ENCODE measurements at places on chromosomes 13 and 19.
A peak's percentile ranks its signal among the peaks of the same experiment; 100 is the strongest.

GRCh38 chr13:88704600-88705275, 1033.6 kb downstream of the SLITRK5 start:
- peak; percentile 54 for DNase-seq

GRCh38 chr19:16351133-16351809, 26.6 kb downstream of the KLF2 start:
- DNase-seq, result no peak

- no peak for DNase-seq
Measured at GRCh38 chr19:18147396-18147795, 5.6 kb upstream of the PIK3R2 start.

- DNase-seq, result no peak
Measured at GRCh38 chr13:34523406-34523805, 418.7 kb upstream of the NBEA start.

- no peak for DNase-seq
Measured at GRCh38 chr13:97757807-97758206, 195.7 kb upstream of the IPO5 start.

DNA sequence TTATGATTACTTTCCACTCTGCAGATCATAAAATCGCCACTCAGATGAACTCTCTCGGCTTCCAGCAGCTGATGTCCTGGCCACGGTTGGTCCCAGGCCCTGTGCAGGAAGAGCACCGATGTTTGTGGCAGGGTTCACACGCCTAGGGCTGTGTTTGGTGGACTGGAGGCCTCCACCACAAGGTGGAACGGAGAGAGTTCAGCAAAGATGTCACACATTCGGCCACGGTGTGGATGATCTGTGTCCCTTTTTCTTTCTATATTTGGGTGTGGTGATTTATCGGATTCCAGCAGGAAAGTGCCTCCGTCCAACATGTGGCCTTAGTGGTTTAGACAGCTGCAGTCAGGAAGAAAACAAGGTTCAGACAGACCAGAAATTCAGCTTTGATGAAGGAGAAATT, 521 bp upstream of the SHISA2 start:
- DNase-seq, result no peak

GRCh38 chr19:1796395-1797142, 15.5 kb downstream of the ATP8B3 start:
- DNase-seq, result no peak

GRCh38 chr13:59901191-59901590, 262.5 kb downstream of the DIAPH3 start:
- DNase-seq, result no peak

DNA sequence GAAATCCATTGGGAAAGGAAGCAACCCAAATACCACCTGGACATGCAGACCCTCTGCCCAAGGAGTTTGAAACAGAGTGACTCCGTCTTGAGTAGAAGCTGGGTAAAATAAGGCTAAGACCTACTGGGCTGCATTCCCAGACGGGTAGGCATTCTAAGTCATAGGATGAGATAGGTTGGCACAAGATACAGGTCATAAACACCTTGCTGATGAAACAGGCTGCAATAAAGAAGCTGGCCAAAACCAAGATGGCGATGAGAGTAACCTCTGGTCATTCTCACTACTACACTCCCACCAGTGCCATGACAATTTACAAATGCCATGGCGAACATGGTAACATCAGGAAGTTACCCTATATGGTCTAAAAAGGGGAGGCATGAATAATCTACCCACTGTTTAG, 40.2 kb downstream of the RFXAP start:
- no peak for DNase-seq

DNA sequence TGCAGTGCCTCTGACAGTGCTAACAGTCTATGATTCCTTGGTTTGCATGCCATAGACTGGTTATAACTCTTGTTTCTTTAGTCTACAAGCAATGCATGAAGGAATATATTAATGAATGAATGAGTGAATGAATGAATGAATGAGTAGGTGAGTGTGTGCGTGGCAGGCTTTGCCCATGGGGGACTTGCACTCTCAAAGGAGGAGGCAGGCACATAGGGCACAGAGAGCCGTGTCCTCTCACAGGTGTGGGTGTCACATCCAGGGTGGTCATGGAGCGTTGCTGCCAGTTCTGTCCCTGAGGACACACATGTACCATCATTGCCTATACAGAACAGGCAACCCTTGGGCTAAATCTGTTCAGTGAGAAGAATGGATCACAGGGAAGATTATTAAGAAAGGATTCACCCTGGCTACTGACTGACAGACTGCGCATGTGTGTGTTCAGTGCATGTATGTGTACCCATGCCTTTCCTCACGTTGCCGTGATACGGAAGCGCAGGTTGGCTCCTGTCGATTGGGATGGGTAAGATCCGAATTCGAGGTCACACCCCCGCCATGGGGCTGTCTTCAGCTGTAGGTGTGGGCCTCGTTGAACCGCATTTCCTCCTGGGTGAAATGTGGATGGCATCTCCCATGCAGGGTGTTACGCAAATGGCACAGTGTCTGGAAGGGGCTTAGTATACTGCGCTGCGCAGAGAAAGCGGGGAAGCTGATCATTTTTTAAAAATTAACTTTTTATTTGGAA, 161.4 kb downstream of the STK24 start:
- DNase-seq, result no peak

- DNase-seq, result peak; percentile 28
Measured at GRCh38 chr13:30442926-30443325, 20.6 kb downstream of the UBE2L5 start.

GRCh38 chr19:16070366-16070990, 5.8 kb upstream of the TPM4 start:
- no peak for DNase-seq

All from islet precursor cell (in vitro differentiated cells).